Fibroblast of lung (primary cell): ENCODE measurements at places on chromosomes 7 and 10. TPM values are rescaled to one million over a fixed set of nuclear protein-coding genes. Genes with fewer than 3 reads are reported as not detected.

- no peak for DNase-seq
Observed at GRCh38 chr10:43808136-43808535, 159.5 kb upstream of the ZNF32 start.

DNA sequence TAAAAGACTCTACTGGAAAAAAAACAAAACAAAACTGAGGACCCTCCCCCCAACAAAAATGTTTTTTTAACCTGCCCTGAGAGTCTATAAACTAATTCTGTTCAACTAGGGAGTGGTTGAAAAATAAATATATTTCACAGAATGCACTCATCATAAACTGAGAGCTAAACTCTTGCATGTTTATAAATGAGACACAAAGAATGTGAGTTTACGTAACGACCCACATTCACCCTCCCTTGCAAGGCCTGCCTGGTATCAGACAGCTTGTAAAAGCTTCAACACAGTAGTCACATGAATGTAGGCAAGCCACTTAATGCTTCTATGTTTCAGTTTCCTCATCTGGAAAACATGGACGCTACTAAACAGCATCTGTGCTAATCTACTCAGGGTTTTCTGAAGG is 50.3 kb downstream of the JAZF1 start:
- DNase-seq = peak; percentile 54

CALHM1 gene
- total RNA-seq = not detected in 2 replicates

ARMC3 gene
- not detected in 2 replicates for total RNA-seq

- DNase-seq = no peak
Observed at GRCh38 chr10:1882728-1883127, 145.4 kb upstream of the ADARB2 start.

- DNase-seq = no peak
Observed at GRCh38 chr10:65342245-65342644, 1583.6 kb upstream of the LRRTM3 start.

EBF3 gene
- under 0.01 and 0.17 TPM in 2 replicates for total RNA-seq

DNA sequence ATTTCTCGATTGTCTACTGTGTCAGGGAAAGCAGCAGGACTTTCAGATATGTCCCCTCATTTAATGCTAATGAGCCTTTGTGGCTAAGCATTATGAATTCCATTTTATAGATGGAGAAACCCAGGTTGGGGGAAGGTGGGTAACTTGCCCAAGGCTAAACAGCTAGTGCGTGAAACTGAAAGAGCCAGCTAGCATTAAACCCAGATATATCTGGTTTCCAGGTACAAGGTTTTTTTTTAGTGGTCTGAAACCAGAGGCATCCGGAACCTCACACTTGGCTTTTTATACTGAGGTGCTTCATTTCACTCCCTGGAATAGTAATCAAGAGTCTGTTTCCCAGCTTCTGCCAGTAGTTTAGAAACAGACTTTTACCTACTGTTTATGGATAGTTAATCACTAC is 694.8 kb downstream of the PHTF2 start:
- DNase-seq = no peak
